ENCODE measurements at places on chromosomes 1 and 21.

DNA sequence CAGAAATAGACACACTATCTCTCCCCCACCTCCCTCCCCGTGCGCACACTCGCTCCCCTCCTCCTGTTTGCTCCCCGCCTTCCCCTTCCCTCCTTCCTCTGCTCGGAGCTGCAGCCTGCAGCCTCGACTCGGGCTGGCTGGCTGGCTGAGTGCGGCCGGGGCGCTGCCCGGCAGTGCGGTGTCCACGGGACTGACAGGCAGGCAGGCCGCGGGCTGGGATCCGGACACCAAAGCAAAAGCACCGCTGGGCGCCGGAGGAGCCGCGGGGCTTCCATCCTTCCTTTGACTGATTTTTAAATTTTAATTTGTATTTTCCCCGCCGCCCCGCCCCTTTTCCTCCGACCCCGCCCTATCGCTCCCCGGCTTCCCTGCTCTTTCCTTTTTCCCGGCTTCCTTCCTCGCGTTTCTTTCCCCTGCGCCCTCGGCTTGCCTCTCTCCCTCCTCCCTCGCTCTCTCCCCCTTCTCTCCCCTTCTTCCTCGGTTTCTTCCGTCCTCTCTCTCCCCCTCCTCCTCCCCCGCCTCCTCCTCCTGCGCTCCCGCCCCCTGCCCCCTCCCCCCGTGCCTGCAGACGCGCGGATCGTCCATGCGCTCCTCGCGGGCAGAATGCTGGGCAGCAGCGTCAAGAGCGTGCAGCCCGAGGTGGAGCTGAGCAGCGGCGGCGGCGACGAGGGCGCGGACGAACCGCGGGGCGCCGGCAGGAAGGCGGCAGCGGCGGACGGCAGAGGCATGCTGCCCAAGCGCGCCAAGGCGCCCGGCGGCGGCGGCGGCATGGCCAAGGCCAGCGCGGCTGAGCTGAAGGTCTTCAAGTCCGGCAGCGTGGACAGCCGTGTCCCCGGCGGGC, 109.4 kb downstream of the NAV1 start:
- DNase-seq, result no peak

GRCh38 chr1:221437926-221438325, 304.0 kb downstream of the DUSP10 start:
- DNase-seq, result no peak

- no peak for DNase-seq
These were observed 13.6 kb upstream of the C1QTNF12 start for GRCh38 chr1:1259951-1260600.

DNA sequence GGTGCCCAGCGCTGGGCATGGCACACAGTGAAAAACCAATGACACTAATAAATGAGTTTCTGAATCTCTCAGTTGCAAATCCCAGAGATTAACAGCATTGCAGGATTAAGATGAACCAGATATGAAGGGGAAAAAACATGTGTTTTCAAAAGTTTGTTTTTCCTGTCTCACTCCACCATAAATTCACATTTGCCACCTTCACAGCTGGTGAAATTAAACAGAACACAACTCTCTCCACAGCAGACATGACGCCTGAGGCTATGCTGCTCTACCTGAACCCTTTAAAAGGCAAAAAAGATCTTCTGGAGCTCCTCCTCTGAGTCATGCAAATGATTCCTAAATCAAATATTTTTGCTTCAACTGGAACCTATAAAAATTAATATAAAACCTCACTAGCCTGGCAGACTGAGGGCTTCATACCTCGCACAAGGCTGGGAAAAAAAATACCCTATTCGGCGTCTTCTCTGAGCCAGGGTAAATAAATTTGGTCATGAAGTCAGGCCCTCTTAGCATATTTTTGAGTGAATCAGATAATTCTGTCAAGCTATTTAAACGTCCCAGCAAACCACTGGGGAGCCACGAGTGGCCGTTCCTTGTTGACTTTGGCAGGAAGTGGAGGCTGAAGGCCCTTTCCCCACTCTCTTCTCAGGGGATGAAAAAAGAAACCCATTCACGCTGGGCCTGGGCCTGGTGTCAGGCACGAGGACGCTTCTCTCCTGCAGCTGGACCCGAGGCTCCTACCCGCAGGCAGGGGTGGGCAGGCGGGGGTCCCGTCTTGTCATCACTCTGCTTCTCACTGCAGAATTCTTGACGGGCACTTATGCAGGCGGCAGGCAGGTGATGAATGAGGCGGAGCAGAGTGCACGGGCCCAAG, 53.0 kb downstream of the DMRTB1 start:
- DNase-seq, result no peak

DNA sequence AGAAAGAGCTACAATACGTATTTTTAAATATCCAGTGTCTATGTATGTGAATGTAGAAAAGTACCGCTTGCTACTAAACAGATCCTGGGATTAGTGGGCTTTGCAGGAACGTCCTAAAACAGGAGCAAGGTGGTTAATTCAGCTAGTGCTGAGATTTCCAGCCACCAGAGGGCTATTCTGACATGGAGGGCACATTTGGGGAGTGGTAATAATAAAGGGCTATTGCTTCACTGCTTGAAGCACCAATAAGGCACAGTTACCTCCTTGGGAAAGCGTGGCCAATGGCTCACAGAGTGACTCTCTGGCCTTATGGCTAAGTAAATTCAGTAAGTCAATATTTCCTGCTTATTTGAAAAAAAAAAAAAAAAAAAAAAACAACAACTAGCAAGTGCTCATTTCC, 152.4 kb downstream of the GABPA start:
- DNase-seq, result no peak
